ENCODE measurements at places on chromosomes 11 and 22.

GRCh38 chr11:89583580-89583979 lies 92.4 kb upstream of the NOX4 start:
- no peak for DNase-seq

- no peak for DNase-seq
Measured at GRCh38 chr11:61028135-61028729, 56.8 kb downstream of the CD6 start.

DNA sequence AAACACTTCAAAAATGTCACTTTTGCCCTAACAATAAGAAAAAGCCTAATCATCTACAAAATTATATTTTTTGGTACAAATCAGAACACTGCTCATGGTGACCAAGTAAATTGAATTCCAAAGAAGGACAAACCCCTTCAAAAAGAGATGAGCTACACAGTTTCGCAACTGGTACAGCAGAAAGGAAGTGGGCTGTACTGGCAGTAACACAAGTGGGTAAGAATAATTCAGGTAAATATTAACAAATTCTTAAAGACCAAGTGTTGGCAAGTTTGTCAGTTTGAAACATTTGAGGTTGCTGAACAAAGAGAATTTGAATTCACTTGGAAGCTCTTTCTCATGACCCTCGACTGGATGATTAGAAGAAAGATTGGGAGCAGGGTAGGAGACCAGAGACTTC lies 35.5 kb downstream of the MSANTD4 start:
- DNase-seq: no peak

GRCh38 chr11:93410441-93410840 lies 79.9 kb downstream of the DEUP1 start:
- DNase-seq: no peak

DNA sequence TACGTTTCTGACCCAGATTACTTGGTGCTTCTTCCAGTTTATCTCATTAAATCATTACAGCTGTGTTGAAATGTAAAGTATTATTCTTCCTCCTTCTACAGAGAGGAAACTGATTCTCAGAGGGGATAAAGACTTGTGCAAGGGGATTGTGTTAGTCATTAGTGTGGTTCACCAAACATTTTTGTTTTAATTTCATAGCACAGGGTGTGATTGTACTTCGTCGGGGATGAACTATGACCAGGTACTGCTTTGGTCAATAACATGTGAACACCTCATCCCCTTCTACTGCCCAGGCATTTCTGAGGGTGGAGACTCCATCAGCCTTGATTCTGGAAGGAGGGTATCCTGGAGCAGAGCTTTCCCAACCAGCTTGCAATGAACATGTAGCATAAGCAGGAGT lies 120.2 kb upstream of the ALX4 start:
- no peak for DNase-seq

- no peak for DNase-seq
Measured at GRCh38 chr11:44708009-44708408, 18.8 kb upstream of the TSPAN18 start.

DNA sequence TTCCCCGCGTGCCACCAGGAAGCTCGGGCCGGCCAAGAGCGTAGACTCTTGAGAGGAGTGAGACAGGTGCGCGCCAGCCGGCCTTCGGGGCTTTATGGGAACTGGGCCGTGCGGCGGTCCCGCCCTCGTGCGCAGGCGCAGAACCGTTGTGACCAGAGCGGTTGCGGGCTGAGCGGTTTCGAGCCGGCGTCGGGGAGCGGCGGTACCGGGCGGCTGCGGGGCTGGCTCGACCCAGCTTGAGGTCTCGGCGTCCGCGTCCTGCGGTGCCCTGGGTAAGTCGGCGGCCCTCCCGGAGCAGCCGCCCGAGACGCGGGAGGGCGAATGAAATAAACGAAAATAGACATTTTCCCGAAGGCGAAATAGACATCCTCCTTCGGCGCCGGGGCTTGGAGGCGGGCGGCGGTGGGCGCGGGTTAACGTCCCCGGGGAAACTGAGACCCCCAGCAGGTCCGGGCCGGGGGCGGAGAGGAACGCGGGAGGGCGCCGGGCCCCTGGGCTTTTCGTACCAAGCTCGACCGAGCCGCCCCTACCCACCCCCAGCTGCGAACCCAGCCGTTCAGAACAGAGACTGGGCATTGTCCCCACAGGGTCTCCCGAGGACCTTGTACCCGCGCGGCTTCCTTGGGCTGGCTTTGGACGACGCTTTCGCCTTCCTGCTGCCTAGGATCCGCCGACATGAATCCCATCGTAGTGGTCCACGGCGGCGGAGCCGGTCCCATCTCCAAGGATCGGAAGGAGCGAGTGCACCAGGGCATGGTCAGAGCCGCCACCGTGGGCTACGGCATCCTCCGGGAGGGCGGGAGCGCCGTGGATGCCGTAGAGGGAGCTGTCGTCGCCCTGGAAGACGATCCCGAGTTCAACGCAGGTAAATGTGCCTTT lies at the start of gene ASRGL1:
TSS of gene ASRGL1 (plus strand) at position 146 of the 879 bp plus-strand sequence. CDS start at position 676, 530 bp downstream.
- peak; percentile 62 for DNase-seq

DNA sequence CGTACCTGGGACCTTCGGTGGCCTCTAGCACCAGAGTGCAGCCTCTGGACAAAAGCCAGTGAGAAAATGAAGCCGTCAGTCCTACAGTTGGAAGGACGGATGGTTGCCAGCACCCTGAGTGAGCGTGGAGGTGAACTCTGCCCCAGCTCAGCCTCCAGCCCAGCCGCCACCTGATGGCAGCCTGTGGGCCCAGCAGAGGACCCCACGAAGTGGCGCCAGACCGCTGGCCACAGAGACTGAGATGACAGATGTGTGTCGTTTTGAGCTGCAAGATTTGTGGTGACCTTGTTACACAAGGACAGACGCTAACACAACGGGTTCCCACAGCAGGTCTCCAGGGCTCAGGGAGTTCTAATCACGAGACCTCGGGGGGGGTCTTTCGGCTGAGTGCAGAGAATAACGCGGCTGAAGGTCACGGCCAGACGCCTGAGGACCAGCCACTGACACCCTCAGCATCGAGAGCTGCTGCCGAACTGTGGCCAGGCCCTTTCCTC lies 75.0 kb downstream of the BRD1 start:
- no peak for DNase-seq

- no peak for DNase-seq
Measured at GRCh38 chr11:127873478-127873877, 713.9 kb downstream of the ETS1 start.

DNA sequence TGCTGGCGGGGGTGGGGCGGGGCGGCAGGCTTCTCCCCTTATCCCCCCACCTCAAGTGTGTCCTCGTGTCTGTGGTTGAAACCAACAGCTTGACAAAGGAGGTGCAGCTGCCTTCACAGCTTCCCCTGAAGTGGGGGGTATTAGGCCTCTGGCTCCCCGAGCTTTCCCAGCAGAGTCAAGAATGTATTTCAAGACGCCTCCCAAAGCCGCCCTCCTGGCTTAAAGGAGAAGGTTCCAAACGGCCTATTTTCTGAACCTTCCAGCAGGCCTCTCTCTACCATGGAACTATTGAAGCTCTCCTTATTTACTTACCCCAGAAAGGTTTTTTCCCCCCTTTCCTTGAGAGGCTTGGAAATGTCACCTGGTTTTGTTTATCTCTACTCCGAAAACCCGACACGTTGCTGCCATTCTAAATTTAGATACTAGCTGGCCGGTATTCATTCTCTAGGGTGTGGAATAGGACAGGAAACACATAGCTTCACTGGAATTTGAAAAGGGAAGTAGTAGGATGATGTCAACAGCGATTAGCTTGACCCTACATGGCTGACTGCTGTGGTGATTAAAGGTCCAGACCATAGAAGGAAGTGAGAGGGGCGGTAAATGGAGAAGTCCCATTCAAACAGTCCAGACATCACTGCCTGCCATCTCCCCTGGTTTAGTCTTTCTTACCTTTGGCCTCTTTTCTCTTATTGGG lies 671 bp upstream of the PICALM start:
- no peak for DNase-seq

DNA sequence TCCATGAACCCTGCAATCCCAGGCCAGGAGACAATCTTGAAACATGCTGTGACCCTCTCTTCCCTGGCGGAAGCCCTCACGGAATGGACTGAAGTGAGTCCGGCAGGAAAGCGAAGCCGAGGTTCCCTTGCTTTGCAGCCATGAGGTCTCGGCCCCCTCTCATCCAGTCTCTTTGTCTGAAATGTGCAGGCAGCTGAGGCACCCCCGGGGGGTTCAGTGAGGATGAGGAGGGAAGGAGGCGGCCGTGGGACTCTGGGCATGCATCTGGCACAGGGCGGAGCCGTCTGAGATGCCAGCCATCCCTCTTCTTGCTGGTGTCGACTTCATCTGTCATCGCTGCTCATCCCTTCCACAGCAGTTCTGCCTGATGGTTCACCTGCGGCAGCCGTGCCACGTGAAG lies 1485.7 kb downstream of the BRD1 start:
- DNase-seq: no peak

DNA sequence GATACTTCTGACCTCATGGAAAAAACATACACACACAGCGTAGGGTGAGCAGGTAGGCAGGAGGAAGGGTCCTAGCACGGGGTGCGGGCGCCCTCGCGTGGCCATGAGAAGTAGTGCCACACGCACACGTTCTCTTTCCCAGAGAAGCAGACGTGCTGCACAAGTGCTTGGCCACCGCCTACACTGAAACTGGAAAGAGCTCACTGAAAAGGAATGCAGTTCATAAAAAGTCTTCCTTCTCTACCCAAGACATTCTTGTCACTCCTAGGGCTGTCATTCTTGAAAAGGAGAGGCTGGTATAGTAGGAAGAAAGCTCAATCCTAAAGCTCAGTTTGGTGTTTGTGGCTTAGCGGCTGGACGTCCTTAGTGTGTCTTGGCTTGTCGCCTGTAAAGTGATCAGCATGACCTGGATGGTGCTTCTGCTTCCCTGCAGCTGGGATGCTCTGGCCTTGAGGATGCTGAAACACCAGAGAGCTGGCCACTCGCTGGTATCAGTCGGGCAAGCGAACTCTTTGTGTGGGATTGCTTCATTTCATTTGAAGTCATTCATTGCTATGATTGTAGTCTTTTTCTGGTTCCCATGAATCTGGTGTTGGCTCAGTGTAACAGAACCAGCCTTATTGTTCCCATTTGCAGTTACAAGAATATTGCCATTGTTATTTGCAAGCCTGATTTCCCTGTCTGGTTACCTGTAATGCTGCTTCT lies 303.8 kb downstream of the NTM start:
- no peak for DNase-seq

GRCh38 chr11:44236296-44236695 lies 73.6 kb downstream of the ALX4 start:
- no peak for DNase-seq

DNA sequence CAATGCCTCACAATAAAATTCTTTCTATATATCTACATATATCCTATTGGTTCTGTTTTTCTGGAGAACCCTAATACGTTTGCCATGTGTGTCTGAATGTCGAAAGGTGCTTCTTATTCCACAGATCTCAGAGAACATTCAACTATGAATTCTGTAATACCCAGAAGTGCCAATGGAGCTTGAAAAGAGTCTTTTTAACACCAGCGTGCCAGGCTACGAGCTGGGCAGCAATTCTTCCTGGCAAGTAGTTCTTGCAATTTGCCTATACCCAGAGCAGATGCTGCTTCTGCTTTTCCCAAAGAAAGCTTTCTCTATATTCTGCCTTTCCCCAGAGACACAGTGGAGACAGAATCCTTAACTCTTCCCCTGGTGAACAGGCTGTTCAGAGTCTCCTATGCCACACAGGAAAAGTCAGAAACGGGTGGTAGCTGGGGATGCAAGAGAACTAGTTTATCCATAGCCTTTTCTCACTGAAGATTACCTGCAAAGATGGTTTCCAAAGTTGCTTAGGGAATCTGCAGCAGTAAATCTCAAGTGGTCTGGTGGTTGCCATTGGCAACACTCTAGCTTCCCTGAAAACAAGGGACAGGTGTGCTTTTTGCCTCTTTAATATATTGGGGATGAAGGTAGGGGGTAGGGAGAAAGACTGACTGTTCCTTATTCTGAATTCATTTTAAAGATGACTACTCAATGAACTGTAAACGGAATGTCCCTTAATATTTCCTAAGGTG lies 16.8 kb upstream of the PAFAH1B2 start:
- DNase-seq: no peak

DNA sequence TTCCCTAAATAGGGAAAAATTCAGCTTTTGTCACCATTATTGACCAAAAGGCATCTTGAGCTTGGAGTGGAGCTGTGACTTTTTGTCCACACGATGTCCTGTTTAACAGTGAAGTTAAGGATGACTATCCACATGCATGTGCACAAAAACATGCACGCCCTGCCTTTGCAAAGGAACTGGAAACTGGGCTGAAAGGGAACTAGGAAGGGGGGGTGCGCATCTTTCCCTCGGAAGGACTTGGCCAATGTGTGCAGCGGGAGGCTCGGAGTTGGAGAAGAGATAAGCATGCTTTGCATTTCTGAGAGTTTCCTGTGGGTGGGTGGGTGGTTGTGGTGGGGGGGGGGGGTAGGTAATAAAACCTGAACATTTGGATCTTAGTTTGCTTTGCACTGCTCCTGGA lies 411 bp upstream of the KIRREL3 start:
- DNase-seq: no peak

GRCh38 chr11:125250318-125251213 lies 86.0 kb downstream of the PKNOX2 start:
- no peak for DNase-seq

DNA sequence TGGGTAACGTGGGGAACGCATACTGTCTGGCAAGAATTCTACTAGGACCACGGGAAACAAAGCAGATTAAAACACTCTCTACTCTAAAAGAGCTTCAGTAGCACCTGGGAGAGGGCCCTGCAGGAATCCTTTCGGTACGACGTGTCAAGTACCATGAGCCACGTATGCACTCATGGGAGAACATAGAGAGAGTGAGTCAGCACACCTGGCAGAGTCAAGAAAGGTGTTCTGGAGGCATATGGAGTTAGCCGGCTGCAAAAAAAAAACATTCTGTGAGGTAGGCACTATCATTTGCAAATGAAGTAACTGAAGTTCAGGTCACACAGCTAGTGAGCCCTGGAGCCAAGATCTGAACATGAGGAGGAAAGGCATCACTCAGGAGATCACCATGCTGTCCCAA lies 71.1 kb upstream of the BID start:
- no peak for DNase-seq

- no peak for DNase-seq
Measured at GRCh38 chr11:70539360-70540095, 141.2 kb downstream of the CTTN start.

GRCh38 chr11:45530776-45531175 lies 134.6 kb downstream of the CHST1 start:
- no peak for DNase-seq

DNA sequence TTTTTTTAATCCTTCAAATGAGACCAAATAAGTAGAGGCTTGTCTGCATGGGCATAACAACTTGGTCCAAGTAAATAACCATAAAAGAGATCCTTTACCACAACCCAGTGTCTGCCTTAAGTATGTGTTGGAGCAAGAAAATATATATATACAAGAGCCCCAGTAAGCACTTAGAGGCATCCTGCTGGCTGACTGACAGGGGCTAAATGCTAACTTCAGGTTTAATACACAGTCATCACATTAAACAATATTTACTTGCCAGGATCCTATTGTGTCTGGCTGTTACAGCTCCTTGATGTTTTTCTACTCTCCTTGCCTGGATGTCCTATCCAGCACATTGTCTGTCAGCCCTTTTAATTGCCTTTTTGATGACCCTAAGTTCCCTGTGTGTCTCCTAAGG lies 37.5 kb upstream of the MMP20 start:
- DNase-seq: no peak
